ENCODE measurements at places on chromosomes 13 and 19. TPM values are rescaled to one million over a fixed set of nuclear protein-coding genes. Genes with fewer than 3 reads are reported as not detected.

Gene PLVAP
- polyA plus RNA-seq = 183 TPM

DNA sequence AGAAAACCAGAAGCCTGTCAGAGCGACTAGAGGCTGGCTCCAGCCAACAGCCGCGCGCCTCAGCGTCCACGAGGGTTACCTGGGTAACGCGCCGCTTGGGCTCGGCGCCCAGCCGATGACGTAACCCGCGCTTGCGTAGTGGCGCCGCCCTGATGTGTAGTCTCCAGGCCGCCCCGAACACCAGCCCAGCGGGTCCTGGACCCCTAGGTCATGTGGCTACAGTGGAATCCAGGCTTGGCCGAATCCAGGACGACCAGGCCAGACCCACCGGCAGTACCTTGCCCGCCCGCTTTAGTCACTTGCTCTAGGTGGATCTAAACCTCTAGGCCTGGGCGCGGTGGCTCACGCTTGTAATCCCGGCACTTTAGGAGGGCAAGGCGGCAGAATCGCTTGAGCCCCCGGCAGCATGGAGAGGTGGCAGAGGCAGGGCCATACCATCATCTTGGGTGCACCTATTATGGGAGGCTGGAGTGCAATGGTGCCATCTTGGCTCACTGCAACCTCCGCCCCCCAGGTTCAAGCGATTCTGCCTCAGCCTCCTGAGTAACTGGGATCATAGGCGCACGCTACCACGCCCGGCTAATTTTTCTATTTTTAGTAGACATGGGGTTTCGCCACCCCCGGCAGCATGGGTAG, 7.2 kb upstream of the ZNF606 start:
- peak; percentile 80 for DNase-seq

GRCh38 chr19:1441022-1441426, 2.8 kb downstream of the RPS15 start:
- DNase-seq = no peak

- DNase-seq = no peak
Measured at GRCh38 chr19:16160445-16160942, 12.8 kb downstream of the CIB3 start.

All from left renal pelvis (tissue), 4 donors.